ENCODE measurements at places on chromosomes 11 and 22.

GRCh38 chr11:2940921-2941821, 12.0 kb upstream of the PHLDA2 start:
- no peak for DNase-seq

- peak; percentile 43 for DNase-seq
Measured at GRCh38 chr11:4044976-4045646, 49.5 kb upstream of the RRM1 start.

GRCh38 chr22:25062386-25063085, 110.0 kb downstream of the KIAA1671 start:
- no peak for DNase-seq

DNA sequence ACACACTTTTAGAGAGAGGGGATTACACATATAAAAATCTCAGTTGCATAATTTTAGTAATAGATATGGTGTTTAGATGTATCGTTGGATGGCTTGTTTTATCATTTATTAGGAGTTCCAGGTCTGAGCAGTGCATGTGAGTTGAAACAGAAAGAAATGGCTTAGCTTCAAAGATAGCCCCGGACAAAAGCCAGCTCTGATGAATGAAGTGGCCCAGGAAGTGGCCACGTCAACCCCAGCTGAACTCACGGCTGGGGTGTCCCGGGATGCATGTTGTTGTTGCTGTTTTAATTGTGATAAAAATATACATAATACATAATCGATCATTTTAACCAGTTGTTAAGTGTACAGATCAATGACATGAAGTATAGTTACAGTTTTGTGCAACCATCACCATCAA, 1513.6 kb downstream of the BRD1 start:
- no peak for DNase-seq
